Lung microvascular endothelial cell (primary cell): ENCODE measurements at places on chromosomes 5 and 9. TPM values are rescaled to one million over a fixed set of nuclear protein-coding genes. Genes with fewer than 3 reads are reported as not detected.

DNA sequence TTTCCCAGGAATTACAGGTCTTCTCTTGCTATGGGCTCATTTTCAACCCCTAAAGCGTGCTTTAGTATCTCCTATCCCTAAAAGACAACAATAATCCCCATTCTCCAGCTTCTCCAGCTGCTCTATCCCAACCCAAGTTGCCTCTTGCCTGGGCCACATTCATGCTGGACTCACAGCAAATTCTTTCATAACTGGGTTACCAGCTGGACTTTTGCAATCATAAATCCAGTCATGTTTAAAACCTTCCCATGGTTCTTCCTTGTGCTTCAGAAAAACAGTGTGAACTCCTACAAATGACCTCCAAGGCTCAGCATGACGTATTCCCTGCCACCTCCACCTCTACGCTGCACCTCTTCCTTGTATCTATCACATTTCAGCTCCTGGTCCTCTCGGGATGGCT lies 346.9 kb downstream of the GADD45G start:
- DNase-seq, result no peak

DNA sequence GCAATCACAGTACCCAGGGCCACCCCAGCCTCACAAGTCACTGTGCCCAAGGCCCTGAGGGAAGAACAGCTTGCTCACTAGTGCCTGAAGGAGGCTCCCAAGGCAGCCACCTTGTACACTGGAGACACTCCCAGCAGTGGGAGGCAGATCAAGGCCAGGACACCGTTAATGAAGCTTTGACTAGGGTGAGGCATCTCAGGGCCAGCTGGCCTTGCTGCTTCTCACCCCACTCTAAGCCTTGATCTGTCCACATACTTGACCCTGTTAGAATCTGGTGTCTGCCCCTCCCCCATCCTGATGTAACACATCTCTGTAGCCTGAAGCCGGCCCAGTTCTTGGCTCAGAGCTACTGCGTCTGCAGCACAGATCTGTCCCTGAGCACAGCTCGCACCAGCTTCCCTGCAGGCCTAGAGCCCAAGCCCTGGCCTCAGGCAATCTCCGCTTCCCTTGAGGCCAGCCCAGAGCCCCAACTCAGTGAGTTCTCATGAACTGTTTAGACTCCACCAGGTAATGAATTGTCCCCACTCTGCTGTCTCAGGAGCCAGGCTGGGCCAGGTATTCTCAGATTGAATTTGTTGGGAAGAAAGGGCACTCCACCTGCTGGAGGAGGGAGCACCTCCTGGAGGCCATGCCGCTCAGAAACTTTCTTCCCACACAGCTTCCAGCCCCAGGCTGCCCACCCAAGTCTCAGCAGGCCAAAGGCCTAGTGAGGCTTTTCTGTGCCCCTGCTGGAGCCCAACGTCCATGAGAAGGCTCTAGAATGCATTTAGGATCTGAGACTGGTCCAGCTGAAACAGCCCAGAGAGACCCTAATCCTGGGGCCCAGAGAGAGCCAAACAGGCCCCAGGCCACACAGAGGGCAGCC lies 13.4 kb upstream of the JADE2 start:
- DNase-seq, result peak; percentile 35

Gene WNT8A
- total RNA-seq, result not detected in 2 replicates

DNA sequence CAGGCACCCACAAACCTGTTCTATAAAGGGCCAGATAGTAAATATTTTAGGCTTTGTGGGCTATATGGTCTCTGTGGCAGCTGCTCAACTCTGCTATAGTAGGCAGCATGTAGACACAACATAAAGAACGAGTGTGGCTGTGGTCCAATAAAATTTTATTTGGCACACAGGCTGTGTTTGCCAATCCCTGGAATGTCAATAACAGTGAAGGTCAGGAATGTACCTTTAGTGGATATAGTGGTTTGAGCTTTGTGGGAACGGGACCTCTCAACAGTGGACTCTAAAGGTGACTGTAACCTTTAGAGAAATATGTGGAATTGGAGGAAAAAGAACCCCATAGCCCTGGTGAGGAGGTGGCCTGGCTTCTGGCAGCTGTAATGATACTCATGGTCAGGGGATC lies 145.2 kb downstream of the MAST4 start:
- DNase-seq, result no peak

GRCh38 chr9:6590772-6591384 lies 54.7 kb downstream of the GLDC start:
- no peak for DNase-seq

- DNase-seq, result no peak
Observed at GRCh38 chr9:100784755-100785154, 206.9 kb downstream of the CAVIN4 start.

Gene PCDHA4
- under 0.01 TPM in 2 replicates for total RNA-seq

DNA sequence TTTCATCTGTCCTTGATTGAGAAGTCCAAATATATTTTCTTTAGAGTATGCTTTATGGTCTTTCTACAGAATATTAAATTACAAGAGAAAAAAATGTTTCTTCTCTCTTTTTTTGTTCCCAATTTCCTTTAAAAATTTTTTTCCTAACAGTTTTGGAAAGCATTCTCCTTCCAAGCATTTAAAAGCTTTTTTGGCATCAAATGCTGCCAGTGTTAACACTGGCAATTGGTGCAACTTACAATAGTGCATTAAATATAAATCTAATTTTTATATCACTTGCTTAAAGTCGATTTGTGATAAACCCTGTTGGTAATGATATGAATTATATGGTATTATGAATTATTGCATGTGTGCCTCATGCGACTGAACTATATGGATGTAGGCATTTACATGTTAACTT lies 165.9 kb upstream of the ELL2 start:
- no peak for DNase-seq

DNA sequence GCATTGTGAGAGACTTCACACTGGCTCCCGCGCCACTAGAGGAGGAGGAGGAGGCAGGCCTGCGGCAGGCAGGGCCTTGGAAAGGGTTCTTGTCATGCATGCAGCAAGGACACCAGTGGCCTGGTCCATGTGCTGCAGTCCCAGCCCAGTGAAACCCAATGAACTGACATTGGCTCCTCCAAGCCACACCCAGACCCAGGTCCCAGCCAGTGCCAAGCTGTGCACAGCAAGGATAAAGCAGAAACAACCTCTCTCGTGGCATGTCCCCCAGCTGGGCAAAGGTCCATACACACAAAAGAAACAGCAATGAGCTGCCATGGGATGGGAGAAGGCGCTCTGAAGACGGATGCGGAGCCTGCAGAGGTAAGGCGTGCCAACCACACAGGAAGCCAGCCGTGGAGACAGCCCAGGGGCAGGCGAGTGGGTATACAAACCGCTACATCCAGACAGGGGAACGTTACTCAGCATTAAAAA lies 89.2 kb downstream of the SEMA4D start:
- DNase-seq, result no peak

Gene SLC34A3
- total RNA-seq, result not detected in 2 replicates

DNA sequence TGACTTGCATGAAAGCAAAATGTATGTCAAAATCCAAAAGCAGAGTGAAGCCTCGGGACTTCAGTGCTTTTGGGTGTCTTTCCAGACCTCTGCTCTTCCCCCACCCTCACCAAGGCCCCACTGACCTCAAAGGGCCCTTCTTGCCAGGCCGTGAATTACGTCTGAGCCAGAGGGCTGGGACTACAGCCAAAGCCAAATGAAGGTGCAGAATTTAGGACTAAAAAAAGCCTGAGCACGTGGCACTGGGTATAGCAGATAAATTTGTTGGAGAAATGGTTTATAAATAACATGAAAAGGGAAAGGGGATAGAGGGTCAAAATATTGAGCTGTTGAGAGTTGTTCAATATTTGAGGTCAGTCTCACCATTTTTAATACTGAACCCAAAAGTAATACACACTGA lies 163.4 kb downstream of the GHR start:
- DNase-seq, result no peak

- DNase-seq, result peak; percentile 81
Observed at GRCh38 chr5:134586866-134587524, 45.6 kb downstream of the SAR1B start.

GRCh38 chr9:130712564-130713285 lies 19.1 kb downstream of the EXOSC2 start:
- DNase-seq, result peak; percentile 97

- no peak for DNase-seq
Observed at GRCh38 chr5:166649676-166650075, 1641.8 kb upstream of the WWC1 start.

Gene ANKRD20A1
- total RNA-seq, result 0.87 and 4.4 TPM in 2 replicates

GRCh38 chr9:99485459-99485858 lies 263.4 kb downstream of the SEC61B start:
- DNase-seq, result no peak

GRCh38 chr5:110270-110888 lies 18.4 kb downstream of the PLEKHG4B start:
- DNase-seq, result no peak

- DNase-seq, result no peak
Observed at GRCh38 chr5:36422952-36423351, 121.2 kb upstream of the RANBP3L start.

Gene CTSV
- 0.20 and 1.1 TPM in 2 replicates for total RNA-seq
